ENCODE measurements at places on chromosomes 4 and X.

GRCh38 chrX:118554511-118554910, 58.9 kb downstream of the DOCK11 start:
- no peak for DNase-seq

GRCh38 chrX:22366166-22366702, 93.5 kb downstream of the CBLL2 start:
- DNase-seq: no peak

- DNase-seq: no peak
Observed at GRCh38 chr4:77505275-77505957, 100.2 kb upstream of the CXCL13 start.

DNA sequence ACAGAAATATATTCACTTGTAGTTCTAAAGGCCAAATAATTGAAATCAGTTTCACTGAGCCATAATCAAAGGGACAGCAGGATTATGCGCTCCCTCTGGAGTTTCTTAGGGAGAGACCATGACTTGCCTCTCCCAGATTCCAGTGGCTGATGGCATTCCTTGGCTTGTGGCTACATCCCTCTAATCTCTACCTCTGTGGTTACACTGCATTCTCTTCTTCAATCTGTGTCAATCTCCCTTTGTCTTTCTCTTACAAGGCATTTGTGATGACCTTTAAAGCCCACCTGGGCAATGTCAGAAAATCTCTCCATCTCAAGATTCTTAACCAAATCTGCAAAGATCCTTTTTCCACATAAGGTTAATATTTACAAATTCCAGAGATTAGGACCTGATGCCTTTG, 260.2 kb downstream of the UNC5C start:
- DNase-seq: no peak

DNA sequence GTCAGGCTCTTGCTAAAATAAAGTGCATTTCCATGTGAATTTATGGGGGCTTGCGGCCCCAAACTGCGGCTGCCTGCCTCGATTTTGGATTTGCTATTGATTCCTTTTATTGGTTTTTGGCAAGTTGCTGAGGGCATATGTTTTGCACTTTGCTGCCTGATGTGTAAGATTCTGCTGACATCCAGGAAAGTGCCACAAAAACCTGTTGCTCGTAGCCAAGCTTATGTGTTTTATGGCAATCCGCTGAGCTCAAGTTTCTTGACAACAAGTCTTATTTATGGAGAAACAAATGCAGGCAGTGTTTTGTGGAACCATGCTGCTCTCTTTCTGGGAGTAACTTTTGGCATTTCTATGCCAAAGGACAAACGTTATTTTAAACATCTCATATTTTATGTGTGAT, 97.3 kb upstream of the DDIT4L start:
- DNase-seq: no peak

GRCh38 chr4:165774326-165774725, 98.7 kb upstream of the TLL1 start:
- DNase-seq: no peak

GRCh38 chrX:50180073-50180940, 20.5 kb downstream of the AKAP4 start:
- no peak for DNase-seq

DNA sequence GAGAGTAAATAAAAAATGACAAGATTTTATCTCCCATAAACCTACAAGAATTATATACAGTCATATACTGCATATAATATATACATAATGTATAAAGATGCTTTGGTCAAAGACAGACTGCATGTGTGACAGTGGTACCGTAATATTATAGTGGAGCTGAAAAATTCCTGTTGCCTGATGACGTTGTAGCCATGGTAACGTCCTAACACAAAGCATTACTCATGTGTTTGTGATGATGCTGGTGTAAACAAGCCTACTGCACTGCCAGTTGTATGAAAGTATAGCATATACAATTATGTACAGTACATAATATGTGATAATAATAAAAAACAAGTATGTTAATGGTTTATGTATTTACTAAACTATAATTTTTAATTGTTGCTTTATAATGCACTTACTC, 245.2 kb upstream of the CENPE start:
- DNase-seq: no peak

- DNase-seq: no peak
Observed at GRCh38 chrX:118665204-118665603, 62.2 kb upstream of the IL13RA1 start.

DNA sequence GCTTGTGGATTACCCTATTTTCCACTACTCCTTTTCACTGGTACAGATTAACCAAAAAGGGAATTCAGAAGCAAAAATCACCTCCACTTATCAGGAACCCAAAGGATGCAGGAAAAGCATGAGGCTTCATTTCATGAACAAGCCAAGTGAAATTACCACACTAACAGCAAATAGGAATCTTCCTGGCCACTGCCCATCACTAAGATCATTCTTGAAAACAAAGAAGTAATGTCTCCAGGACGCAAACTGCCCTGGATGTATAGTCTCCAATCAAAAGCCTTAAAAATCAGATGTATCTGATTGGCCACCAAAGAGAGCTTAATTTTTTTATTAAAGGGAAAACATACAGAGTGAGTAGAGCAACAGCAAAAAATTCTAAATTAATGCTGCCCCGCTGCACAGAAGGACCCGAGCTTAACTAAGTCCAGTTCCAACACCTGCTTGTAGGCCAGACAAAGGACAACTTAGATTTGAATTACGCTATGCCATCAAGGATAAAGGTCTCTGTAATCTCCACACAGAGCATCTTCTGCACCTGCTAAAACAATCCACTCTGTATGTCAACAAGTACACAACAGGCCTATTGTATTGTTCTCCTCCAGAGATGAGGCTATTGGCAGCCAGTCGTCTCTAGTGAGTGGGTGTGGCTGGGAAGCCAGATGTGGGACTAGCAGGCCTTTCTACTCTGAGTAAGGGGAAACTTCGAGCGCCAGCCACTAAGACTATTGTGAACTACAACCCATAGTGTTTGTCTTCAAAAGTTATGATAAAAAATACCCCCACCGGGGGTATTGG, 12.4 kb downstream of the ZDHHC9 start:
- no peak for DNase-seq

DNA sequence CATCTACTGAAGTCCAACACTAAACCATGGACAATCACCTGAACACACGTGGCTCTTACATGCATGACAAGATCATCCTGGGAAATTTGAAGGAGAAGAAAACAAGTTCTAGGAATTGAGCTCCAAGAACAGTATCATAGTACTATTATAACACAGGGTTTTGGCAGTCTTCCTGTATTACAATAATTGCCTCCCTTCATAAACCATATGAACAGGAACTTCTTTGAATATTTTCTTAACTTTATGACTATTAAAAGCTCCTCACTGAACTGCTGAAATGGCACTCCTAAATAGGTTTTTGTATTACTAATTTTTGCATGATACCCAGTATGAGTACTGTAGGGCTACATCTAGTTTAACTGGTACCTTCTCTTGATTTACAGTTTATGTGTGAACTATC, 130.0 kb downstream of the ZAR1 start:
- DNase-seq: no peak

DNA sequence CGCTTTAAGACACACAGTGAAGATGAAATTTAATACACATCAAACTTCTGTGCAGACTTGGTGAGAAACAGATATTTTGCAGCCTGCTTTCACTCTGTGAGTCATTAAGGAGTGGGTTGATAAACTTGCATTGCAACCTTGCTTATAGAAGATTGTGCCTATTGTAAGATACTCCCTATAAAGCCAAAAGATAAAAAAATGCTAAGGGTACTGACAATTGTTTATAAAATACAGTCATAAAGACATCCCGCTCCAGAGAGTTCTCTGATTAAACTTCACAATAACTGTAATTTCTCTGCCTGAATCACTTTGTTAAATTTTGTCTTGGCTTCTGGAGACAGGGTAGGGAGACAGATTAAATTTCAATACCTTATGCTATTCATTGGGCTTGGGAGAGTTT, 49.1 kb downstream of the GALNT7 start:
- no peak for DNase-seq

DNA sequence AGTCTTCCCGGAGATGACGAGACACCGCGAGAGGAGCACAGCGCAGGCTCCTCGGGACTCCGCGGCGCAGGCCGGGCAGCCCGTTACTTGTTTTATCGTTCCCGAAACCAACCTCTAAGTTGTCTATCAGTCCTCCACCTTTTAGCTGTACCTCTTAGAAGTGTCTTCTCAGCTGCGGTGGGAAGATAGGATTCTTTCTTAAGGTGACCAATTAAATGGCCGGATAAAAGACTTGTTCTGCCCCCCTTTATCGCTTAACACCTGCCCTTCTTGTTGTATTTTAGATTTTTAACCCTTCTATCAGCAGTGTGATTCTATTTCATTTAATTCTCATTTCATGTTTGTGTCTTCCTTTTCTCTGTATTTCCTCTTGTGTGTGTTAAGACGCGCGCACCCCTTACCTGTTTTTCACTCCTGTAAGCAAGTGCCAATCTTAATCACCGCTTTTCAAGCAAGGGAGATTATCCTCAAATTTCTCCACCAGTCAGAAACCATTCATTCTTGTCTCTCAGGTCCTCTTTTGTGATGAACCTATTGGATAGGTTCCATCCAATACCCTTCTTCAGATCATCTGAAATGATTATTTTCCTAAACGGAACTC, at the start of gene SLC9B2:
Gene SLC9B2, minus strand, starts transcription at position 15 of the 601 bp plus-strand sequence. CDS start 9,211 bp downstream, outside the sequence.
- no peak for DNase-seq

- no peak for DNase-seq
Observed at GRCh38 chrX:62839596-62839995, 511.5 kb downstream of the SPIN4 start.
